ENCODE measurements at places on chromosomes 12 and 14.

- DNase-seq: no peak
Measured at GRCh38 chr12:51773145-51773869, 75.2 kb downstream of the FIGNL2 start.

GRCh38 chr12:106564678-106565329 is 18.0 kb upstream of the RFX4 start:
- no peak for DNase-seq

DNA sequence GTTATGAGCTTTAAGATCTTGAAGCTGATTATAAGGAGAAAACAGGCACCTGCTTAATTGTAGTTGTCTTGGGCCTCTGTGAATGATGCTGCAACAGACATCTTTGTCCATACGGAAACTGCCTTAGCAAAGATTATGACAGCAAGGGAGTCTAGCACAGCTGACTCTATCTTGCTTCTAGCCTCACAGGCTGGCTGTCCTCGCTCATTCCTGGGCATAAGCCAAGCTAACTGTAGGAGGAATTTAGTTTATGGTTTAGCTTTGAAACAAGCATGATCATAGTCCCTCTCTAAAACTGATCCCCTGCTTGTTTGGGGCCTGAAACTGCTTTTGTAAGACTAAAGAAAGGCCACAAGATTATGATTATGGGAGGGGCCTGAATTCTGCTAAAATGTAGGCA is 74.3 kb upstream of the C14orf132 start:
- no peak for DNase-seq

- no peak for DNase-seq
Measured at GRCh38 chr12:115044073-115044472, 360.1 kb upstream of the TBX3 start.

DNA sequence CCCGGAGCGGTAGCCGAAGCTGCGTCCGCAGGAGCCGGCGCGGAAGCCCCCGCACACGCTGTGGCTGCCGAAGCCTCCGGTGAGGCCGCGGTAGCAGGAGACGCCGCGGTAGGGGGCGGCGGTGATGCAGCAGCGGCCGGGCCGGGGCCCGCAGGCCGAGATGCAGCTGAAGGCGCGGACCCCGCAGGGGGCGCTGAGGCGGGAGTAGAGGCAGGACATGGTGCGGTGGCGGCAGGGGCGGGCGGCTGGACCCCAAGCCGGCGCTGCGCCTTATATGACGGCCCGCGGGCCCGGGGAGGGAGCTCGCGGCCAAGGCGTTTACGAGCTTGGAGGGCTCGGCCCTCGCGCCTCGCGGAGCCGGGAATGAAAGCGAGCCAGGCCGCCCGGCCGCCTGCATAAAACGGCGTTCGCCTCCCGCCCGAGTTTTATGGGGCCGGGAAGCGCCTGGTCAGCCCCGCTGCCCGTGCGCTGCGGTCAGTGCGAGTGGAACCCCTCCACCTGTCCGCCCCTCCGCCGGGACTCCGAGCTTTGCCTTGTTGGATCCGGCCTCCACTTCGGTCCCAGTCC is 16.0 kb upstream of the KRT86 start:
- no peak for DNase-seq

GRCh38 chr12:104720339-104721038 is 237.6 kb downstream of the SLC41A2 start:
- DNase-seq: no peak

- no peak for DNase-seq
Measured at GRCh38 chr14:68970736-68971135, 8.4 kb downstream of the ACTN1 start.

GRCh38 chr14:105890474-105891220 is 364.3 kb downstream of the TMEM121 start:
- peak; percentile 51 for DNase-seq

DNA sequence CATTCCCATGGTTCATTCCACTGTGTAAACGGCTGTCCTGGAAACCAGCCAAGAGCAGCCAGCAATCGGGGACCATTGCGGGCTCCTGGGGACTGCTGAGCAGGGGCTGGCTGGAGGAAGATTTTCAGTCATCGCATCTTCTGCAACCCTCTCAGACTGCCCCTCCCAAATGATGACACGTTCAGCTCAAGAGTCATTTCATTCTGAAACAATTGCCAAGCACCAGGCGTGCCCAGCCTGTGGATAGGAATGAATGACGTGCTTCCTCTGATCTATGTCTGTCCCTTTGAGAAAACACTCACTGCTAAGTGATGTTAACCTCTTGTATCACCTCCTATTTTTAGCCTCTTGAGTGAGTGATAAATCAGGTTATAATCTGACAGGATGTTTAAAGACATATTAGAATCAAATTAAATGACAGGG is 62.0 kb downstream of the NDUFA12 start:
- no peak for DNase-seq

- no peak for DNase-seq
Measured at GRCh38 chr12:116736962-116737773, 701 bp downstream of the SPRING1 start.

- no peak for DNase-seq
Measured at GRCh38 chr12:93663006-93663728, 14.0 kb upstream of the CRADD start.

DNA sequence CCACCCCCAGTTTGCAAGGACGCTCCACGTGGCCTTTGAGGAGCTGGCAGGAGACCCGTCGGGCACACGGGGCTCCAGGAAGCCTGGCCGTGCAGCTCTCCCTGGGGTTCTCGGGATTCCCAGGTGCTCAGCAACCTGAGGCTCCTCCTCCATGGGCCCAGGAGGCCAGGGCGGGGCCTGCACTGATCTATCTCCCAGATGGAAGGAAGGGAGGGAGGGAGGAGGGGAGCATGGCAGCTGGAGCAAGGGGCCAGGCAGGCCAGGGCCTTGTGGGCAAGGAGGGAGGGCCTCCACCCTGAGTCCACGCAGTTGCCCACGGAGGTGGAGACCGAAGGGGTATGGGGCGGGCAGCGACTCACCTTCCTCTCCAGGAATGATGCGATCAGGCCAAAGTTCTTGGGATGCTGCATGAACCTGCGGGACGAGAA is 127.3 kb downstream of the RFLNA start:
- no peak for DNase-seq

- no peak for DNase-seq
Measured at GRCh38 chr14:77306416-77306815, 14.3 kb downstream of the POMT2 start.

- DNase-seq: no peak
Measured at GRCh38 chr12:15168026-15168678, 53.1 kb downstream of the RERG start.

- no peak for DNase-seq
Measured at GRCh38 chr14:50647282-50647681, 20.8 kb downstream of the SAV1 start.

- DNase-seq: no peak
Measured at GRCh38 chr12:82708061-82708879, 21.6 kb downstream of the TMTC2 start.

- no peak for DNase-seq
Measured at GRCh38 chr12:685388-685787, 22.1 kb upstream of the NINJ2 start.

- no peak for DNase-seq
Measured at GRCh38 chr14:32934881-32935633, 3.6 kb upstream of the NPAS3 start.

GRCh38 chr14:52494444-52494843 is 57.9 kb downstream of the TXNDC16 start:
- DNase-seq: no peak

GRCh38 chr12:93243382-93243688 is 134.4 kb upstream of the NUDT4 start:
- no peak for DNase-seq

- no peak for DNase-seq
Measured at GRCh38 chr14:38721822-38722431, 381.1 kb downstream of the SEC23A start.

DNA sequence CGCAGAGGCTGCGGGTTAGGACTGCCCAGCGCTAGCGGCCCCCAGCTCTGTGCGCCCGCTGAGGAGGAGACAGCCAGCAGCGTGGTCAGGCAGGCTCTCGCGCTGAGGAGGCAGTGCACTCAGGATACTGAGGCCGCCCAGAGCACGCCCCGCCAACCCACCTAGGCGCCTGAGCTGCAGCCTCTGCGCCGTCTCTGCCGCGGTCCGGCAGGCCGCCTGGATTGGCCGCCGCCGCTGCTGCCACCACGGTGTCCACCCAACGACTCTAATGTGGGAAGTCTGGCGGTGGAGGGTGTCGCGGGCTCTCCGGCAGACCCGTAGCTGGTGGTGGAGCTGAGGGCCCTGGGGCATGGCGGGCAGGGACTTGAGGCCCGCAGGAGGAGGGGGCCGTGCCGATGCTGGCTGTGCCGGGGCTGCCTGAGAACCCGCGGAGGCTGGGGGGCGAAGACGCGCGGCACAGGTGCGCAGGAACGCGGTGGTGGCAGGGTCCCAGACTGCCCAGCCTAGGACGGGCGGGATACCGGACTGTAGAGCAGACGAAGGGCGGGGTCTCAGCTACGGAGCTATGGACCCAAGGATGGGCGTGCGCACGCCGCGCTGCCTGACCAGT is 69.9 kb downstream of the ASCL4 start:
- no peak for DNase-seq

- DNase-seq: no peak
Measured at GRCh38 chr12:125003021-125003420, 9.6 kb downstream of the BRI3BP start.

GRCh38 chr12:92012691-92013090 is 133.0 kb downstream of the BTG1 start:
- no peak for DNase-seq

DNA sequence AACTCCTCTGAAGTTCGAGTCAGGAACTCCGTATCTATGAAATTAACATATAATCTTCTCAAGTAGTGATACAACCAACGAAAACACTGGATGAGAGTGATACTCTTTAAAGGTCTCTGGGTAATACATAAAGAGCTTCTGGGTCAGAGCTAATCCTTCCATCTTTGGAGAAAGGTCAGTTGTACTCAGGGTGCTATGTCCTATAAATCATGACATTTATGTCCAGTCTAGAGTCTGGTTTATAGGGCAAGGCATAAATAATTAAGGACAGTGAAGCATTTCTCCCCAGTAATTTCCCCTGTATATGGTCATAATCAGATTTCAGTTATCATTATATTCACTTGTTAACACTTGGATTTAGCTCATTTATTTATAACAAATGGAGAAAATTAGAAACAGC is 90.6 kb downstream of the ACSS3 start:
- no peak for DNase-seq
